ENCODE measurements at places on chromosomes 13 and 19. TPM values are rescaled to one million over a fixed set of nuclear protein-coding genes. Genes with fewer than 3 reads are reported as not detected.

DNA sequence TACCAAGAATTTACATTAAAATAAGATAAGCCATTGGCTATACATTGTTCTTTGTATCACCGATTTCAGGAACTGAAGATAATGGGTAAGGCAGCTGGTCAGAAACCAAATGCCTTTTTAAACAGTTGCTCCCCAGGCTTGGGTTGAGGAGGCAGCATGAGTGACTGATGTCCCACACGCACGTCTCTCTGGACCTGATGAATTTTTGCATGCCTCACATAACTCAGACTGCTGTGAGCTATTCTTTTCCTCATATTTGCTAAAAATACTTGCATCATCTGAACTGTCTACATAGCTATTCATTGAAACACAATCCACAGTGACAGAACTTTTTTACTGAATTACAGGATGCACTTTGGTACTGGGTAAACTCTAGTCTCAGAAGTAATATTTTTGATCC, 123.6 kb upstream of the MAB21L1 start:
- DNase-seq, result no peak

DNA sequence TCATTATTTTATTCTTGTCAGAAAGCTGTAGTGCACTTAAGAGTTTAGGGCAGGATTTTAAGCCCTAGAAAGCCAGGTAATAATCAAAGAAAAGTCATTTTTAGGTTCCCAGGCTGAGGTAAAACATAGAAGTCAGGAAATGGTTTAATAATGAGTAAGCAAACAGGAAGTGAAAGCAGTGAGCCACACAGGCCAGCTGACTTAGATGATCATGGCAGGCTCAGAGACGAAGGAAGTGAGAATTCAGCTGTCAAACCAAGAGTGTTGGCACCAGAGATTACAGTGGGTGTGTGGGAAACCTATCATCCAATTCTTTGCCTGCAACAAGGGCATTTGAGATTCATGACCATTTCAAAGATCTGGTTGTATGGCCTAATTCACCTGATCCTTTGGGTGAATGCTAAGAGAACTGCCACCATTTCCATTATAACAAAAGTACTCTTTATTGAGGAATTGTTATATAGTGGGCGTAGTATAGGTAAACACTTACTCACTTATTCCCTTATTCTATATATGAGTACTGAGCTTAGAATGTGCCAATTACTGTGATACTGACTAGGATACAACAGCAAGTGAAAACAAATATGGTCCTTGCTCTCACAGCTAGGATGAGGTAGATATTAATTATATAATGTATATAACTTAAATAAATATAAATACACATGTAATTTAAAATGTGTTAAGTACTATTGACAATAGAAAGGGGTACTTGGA, 103.7 kb upstream of the EDNRB start:
- peak; percentile 57 for DNase-seq

Gene GNA15
- 7.8 TPM for total RNA-seq

Gene KLK14
- total RNA-seq, result 0.31 TPM

GRCh38 chr19:24166055-24166454, 79.1 kb downstream of the ZNF254 start:
- no peak for DNase-seq

DNA sequence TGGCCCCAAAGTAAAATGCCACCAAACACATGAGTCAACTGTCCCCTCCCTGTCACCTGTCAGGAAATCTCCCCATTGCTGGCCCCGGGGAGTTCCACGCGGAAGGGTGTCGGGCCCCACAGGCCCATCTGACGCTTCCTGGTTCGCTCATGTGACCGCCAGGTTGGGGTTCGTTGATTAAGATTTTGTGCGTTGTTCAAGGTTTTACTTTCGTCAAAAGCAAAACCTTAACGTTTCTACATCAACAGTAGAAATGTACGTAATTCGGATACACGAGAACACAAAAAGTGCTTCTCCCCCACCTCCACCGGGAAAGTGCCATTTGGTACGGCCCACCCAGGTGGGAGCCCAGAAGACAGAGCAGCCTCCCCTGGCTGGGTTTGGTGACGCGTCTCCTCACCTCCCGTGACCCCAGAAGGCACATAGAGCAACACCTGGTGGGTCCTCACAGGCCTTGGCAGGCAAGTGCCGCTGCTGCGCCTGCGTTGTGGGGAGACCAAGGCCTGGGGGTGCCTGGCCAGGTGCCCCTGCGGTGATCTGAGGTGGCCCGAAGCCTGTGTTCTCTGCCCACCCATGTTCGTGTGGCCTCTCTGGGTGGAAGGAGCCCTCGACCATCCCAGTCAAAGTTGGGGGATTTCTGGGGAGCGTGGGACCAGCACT, 161.6 kb downstream of the KDM4B start:
- peak; percentile 76 for DNase-seq

DNA sequence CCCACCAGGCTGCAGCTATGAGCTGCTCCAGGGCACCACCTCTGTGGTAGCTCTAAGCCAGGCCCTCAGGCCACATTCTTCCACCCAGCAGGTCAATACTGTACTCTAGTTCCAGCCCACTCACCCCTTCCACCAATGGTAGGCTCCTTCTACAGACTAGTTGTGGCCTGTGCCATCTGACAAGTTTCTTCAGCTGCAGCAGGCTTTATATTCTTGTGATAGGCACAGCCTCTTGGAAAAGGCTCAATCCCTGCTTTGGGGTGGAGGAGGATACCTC, 8.5 kb downstream of the MICU2 start:
- no peak for DNase-seq

DNA sequence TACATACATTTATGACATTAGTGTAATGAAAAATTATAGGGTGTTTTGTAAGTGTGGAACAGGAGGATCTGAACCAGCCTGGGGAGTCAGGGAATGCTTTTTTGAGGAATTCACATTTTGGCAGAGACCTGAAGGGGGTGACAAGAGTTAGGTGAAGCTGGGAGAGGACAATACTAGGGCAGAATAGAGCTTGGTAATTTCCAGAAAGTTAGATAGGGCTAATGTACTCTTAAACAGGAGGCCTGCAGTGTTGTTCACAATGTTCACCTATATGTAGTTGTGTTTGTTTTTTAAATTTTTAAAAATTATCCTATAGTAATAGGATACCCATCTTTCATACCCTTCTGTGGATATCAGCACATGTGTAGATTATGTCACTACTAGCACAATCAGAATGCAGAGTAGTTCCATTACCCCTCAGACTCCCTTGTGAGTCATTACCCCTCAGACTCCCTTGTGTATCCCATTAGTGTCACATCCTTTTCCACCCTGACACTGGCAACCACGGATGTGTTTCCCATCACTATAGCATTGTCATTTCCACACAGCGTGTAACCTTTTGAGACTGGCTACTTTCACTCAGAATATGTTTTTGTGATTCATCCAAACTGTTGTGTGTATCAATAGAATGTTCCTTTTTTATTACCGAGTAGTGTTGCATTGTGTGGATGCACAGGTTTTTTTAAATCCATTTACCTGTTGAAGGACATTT, 43.1 kb downstream of the PCCA start:
- DNase-seq, result peak; percentile 50

Gene ATP4A
- total RNA-seq, result not detected
